ENCODE measurements at places on chromosomes 6 and 20.

DNA sequence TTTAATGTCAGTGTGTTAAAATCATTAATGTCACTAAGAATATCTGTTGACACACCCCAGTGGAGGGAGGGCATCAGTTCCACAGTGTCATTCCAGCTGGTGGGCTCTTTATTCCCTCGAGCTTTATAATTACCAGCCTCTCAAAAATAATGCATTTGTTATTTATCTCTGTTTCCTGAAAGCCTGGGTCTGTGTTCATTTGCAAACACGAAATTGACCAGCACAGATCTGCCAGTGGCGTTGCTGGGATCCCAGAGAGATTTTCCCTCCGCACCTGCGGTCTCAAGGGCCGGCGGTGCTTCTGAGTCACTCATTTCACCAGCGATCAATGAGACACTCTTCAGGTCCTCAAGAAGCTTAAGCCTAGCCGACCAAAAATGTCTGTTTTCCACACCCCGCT, 5.7 kb upstream of the PYGB start:
- DNase-seq, result no peak

DNA sequence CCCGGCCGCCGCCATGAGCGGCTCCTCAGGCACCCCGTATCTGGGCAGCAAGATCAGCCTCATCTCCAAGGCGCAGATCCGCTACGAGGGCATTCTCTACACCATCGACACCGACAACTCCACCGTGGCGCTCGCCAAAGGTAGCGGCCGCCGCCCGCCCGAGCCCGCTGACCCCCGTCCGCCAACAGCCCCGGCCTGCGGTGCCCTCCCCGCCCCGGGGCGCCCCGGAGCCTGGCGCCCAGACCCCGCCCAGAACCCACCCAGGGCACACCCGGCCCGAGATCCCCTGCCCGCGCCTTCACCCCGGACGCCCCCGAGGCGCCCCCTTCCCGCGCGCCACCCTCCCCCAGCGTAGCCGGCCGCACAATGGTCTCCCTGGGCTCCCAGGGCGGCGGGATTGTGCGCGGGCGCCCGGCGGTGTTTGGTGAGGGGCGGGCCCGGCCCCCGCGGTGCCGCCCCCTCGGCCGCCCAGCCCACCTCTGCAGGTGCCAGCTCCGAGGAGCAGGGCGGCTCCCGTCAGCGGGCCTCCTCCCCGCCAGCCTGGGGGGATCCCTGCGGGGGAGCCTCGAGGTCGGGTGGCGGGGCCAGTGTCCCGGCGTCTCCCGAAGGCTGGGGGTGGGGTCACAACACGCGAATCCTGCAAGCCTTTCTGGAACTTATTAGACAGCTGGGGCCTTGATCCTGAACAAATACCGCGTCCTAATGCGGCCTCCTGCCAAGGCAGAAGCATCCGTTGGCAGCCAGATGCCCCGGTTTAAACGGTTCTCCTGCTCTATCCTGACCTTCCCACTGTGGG, 577 bp downstream of the LSM14B start:
- DNase-seq, result no peak

GRCh38 chr6:143176090-143177021, 115.7 kb downstream of the AIG1 start:
- no peak for DNase-seq

DNA sequence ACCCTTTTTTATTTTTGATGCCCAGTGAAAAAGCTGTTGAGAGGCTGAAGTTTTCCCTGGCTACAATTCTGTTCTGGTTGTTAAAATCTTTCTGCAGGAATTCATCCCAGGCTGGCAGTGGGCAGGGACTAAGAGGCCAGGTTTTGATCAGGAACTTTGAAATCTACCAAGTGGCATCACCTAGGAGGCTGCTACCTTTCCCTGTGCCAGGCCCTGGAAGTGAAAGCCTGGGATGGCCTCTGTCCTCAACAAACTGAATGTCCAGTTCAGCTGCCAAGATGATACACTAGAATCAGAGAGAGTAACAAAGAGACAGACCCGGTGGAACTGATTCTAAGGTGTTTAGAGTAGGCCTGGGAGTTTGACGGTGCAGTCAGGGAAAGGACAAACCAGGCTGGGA, 596 bp downstream of the IYD start:
- no peak for DNase-seq

- DNase-seq, result no peak
Measured at GRCh38 chr6:9825526-9825925, 589.3 kb downstream of the TFAP2A start.

- DNase-seq, result peak; percentile 10
Measured at GRCh38 chr20:36919715-36920333, 31.7 kb downstream of the SAMHD1 start.

DNA sequence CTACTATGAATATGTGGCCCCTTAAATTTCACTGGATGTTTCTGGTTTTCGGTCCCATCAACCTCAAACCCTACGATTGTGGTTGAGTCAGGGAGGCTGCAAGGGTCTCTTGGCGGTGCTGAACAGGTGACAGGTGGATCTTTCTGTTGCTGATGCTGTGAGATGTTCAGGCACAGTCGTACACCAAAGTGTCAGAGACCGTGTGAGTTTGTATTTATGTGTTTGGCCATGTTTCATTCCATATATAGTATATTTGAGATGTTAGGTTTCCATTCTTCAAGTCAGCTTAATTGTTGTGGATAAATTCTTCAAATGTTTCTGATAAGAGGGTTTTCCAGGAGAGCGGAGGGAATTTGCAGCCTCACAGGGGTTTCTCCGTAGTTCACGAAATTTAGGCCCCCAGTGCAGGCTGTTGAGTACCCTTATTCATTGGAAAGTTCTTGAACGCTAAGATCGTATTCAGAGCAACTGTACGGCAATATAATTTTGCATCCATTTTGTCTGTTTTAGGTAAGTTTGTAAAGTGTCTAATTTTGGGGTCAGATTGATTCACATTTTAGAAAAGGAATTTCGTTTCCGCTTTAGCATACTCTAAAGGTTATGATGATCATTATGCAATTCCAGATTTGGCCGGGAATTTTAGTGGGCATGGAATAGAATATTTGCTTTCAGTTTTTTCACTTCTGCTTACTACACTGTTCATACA, 1.2 kb downstream of the TAB2 start:
- DNase-seq, result no peak

GRCh38 chr20:8431538-8432434, 299.7 kb downstream of the PLCB1 start:
- DNase-seq, result no peak

DNA sequence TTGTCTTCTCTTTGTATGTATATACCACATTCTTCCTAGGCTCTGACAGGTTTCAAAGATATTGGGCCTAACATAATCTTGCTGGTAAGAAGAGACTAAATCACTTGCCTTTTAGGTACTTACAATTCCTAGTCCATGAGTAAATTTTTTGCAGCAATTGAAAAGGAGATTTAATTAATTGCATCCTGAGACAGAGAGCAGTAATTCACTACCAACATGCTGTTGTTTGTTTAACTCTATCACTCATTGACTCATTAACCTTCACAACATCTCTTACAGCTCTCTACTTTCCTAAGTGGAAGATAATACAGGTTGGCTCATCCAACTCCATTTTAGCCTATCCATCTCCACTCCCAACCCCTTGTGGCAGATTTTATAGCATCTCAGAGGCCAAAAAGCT, 280.4 kb downstream of the ALDH8A1 start:
- no peak for DNase-seq

All from pulmonary artery endothelial cell (primary cell).